ENCODE measurements at places on chromosomes 5 and 9.

DNA sequence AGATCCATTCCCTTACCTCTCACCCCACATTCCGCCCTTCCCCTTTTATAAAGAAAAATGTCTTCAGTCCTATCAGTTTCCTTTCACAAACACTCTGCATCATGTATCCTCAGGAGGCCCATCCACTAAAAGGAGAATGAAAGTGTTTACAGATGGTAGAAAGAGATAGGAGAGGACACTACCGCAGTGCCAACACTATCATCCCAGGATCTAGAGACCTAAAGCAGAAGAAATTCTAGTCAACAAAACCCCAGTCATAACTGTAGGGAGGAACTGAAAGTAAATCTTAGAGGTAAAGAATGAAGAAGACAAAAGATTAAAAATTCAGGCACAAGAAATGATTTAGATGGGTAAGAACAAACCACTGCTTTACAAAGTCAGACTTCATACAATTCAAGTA, 114.1 kb downstream of the MLLT3 start:
- DNase-seq: no peak

DNA sequence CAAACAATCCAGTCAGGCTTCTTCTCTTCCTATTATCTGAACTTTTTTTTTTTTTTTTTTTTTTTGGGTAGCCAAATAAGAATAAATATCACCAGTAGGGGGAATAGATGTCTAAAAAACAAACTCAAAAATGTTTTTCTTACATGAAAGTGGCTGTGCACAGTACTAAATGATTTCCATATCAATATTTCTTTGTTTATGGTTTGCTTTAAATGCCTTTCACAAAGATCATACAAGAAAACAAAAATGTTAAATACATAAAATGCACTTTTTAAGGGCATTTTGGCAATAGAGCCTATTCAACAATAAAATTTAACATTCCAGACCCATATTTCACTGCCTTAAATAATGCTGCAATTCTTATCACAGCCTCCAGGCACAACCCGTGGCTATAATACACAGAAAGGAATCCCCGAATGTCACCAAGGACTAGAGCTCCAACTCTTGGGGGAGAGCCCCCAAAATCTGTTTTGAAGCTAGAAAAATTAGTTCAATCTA, 91.1 kb upstream of the TBCA start:
- DNase-seq: peak; percentile 27

DNA sequence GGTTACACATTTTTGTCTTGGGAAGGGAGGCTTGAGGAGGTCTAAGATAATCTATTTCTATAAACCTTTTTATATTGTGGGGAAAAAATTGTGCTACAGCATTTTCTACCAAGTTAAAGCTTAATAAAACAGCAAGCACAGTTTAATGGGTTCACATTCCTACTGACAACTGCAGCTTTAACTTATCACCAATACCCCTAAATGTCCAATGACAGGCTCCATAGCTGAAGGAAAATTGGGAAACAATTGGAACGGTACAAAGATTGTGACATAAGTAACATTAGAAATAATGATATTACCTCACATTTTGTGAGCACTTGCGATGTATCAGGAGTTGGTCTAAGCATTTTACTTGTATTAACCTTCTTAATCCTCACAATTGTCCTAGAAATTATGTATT, 79.5 kb upstream of the HAPLN1 start:
- peak; percentile 1 for DNase-seq

DNA sequence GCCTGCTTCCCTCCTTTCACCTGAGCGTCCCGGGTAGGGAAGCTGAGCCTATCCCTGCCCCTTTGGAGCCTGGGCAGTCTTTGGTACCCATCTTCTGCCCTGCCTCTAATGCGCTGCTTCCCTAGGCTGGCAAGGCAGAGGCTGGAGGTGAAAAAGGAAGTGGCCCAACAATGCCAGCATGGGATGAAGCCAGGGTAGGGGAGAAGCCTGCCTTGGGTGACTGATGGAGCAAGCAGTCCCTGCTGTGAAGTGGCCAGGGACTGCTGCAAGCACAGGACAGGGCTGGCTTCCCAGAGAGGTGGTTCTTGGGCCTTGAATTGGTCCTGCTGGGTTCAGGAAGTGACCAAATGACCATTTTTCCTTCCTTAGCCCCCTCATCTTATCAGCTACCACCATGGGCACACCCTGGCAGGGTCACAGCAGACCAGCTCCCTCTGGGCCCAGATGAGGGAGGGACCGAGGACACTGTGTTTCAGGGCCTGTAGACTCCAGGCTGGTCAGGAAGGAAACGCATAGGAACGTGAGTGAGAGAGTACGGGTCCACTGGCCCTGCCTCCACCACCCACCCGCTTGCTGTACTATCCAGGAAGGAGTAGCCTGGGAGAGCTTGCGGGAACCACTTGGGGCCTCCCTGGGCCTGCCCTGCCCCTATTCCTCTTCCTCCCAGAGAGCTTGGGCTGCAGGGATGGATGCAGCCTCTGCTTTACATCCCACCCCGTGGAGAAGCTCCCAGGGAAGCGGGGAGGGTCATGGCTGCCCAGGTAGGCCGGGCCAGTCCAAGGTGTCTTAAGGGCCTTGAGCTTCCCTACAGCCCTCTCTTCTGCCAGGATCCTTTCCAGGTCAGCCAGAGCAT, 102.6 kb downstream of the DAB2IP start:
- no peak for DNase-seq

GRCh38 chr9:137460363-137461315, 1.5 kb upstream of the NSMF start:
- DNase-seq: no peak

GRCh38 chr5:75009556-75010345, 42.6 kb downstream of the GCNT4 start:
- no peak for DNase-seq
